ENCODE measurements at places on chromosomes 7 and 10. TPM values are rescaled to one million over a fixed set of nuclear protein-coding genes. Genes with fewer than 3 reads are reported as not detected.
A peak's percentile ranks its signal among the peaks of the same experiment; 100 is the strongest.

Gene TMEM213
- total RNA-seq, result not detected

Gene NEUROG3
- total RNA-seq, result not detected

Gene C10orf53
- total RNA-seq, result not detected

- peaks cover 97% of the 10 kb centered on the region for H3K27me3 ChIP-seq
- peak overlapping the region; percentile 1 for H3K4me3 ChIP-seq
- peaks cover 25% of the 10 kb centered on the region for H3K4me1 ChIP-seq
- H3K27ac ChIP-seq, result no peak overlapping the region
- no peaks in the 10 kb centered on the region for H3K36me3 ChIP-seq
Measured at GRCh38 chr10:93071674-93072224, 1.9 kb upstream of the CYP26A1 start.

- no peaks in the 10 kb centered on the region for H3K27me3 ChIP-seq
- no peak overlapping the region for H3K4me3 ChIP-seq
- no peaks in the 10 kb centered on the region for H3K4me1 ChIP-seq
Measured at GRCh38 chr7:18768256-18768655, 272.7 kb downstream of the HDAC9 start.

GRCh38 chr7:125876431-125876830 lies 946.8 kb upstream of the POT1 start:
- H3K4me3 ChIP-seq, result no peak overlapping the region
- DNase-seq, result no peak
- no peaks in the 10 kb centered on the region for H3K27me3 ChIP-seq
- H3K36me3 ChIP-seq, result no peaks in the 10 kb centered on the region
- H3K27ac ChIP-seq, result no peak overlapping the region
- no peaks in the 10 kb centered on the region for H3K4me1 ChIP-seq

DNA sequence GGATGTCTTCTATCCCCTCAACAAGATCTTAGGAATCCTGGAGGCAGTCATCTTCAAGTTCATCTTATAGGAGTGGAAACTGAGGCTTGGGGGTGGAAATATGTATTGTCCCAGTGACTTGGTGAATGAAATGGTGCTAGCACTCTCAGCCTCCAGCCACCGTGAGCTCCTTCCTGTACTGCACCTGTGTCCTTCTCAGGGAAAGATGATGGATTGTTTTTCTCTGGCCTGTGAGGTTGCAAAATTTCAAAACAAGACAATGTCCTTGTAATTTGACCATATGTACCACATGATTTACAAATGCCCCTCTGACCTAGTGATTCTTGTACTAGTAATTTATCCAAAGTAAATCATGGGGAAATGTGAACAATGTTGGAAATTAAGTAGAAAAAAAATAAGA lies 71.0 kb upstream of the CHCHD3 start:
- H3K4me1 ChIP-seq, result no peaks in the 10 kb centered on the region
- peaks cover 31% of the 10 kb centered on the region for H3K27me3 ChIP-seq
- no peak overlapping the region for H3K27ac ChIP-seq
- no peak overlapping the region for H3K4me3 ChIP-seq
- DNase-seq, result no peak

- peaks cover 11% of the 10 kb centered on the region for H3K4me1 ChIP-seq
- DNase-seq, result no peak
- H3K27me3 ChIP-seq, result no peaks in the 10 kb centered on the region
- no peak overlapping the region for H3K27ac ChIP-seq
- H3K36me3 ChIP-seq, result no peaks in the 10 kb centered on the region
Measured at GRCh38 chr7:159095979-159096411, 48.7 kb downstream of the VIPR2 start.

DNA sequence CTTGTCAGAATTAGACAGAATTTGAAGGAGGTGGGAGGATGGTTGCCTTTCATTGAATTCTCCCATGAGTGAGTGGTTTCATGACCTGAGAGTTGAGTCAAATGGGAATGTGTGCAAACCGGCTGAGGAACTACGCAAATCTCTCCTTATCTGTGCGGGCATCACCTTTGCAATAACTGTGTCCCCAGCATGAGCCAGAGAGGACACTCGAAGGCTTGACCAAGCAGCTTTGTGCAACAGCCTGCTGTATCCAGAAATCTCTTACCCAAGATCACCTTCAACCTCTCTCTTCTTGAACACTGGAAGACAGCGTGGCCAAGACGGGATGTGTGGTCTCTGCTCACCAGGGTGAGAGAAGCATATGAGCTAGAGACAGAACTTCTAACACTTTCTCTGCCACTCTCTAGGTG lies 93.8 kb upstream of the IKZF1 start:
- H3K4me1 ChIP-seq, result no peaks in the 10 kb centered on the region
- H3K4me3 ChIP-seq, result no peak overlapping the region
- DNase-seq, result no peak
- H3K27me3 ChIP-seq, result no peaks in the 10 kb centered on the region
- no peaks in the 10 kb centered on the region for H3K36me3 ChIP-seq

DNA sequence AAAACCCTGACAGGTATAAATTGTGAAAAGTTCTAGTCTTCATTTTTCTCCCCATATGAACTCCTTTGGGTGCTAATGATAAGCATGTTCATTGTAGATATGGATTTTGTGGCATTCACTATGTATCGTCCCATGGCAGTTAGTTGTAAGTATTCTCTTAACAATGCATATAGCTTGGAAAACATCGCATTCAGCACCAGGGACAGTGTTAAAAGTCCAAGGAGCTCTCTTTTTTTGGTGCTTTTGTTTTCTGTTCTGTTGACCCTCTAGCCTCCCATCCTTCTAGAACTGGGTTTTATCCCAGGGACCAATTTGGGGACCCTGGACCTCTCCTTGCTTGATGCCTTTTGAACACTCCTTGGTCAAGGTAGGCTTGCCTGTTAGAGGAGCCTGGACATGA lies 37.7 kb downstream of the INSYN2A start:
- no peak for DNase-seq
- H3K27ac ChIP-seq, result no peak overlapping the region
- H3K4me1 ChIP-seq, result peaks cover 11% of the 10 kb centered on the region
- H3K27me3 ChIP-seq, result no peaks in the 10 kb centered on the region

- H3K4me1 ChIP-seq, result peaks cover 7% of the 10 kb centered on the region
- no peak overlapping the region for H3K4me3 ChIP-seq
- peak; percentile 72 for DNase-seq
Measured at GRCh38 chr7:139623518-139623917, 100.0 kb downstream of the CLEC2L start.

GRCh38 chr10:121541450-121542120 lies 56.7 kb downstream of the FGFR2 start:
- H3K36me3 ChIP-seq, result no peaks in the 10 kb centered on the region
- no peak for DNase-seq
- H3K27me3 ChIP-seq, result peaks cover 22% of the 10 kb centered on the region
- no peaks in the 10 kb centered on the region for H3K4me1 ChIP-seq
